ENCODE measurements at places on chromosomes 5 and 9.

DNA sequence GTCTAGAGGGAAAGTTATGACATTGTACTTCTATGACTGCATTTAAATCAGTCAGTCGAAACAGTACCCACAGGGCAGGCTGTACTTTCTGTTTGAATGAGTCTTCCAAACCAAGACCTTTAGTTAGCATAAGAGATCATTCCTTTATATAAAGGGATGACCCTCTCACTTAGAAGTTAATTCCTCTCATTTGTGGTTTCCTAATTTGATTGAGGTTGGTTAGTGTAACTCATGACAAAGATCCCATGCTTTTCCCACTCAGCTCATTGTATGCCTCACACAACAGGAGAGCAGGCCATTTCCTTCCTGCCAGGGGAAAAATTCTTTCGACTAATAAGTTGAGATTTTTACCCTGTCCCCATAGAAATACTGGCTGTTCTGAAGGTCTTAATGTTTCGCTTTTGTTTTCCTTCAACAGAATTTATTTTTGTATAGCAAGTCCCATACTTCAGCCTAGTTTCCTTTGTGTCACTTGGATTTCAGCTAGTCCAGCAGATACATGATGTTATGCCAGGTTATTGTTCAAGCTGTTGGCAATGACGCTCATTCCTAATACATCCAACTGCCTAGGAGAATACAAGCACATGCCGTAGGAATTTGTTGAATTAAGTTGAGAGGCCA is 500.7 kb downstream of the SPATA31D1 start:
- no peak for DNase-seq

DNA sequence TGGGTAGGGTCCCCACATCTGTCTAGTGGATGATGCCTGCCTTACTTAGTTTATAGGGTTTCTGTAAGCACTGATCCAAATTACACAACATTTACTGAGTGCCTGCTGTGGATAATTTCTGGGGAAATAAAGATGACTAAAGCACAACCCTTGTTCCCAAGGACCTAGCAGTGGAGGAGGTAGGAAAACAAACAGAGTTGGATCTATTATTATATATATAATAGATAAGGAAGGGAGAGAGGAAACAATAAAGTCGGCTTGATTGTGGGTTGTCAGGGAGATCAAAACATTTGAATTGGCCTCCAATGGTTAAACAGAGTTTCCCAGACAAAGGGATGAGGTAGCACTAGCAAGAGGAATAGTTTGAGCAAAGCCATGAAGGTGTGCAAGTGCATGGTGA is 14.0 kb downstream of the IL33 start:
- DNase-seq = no peak

DNA sequence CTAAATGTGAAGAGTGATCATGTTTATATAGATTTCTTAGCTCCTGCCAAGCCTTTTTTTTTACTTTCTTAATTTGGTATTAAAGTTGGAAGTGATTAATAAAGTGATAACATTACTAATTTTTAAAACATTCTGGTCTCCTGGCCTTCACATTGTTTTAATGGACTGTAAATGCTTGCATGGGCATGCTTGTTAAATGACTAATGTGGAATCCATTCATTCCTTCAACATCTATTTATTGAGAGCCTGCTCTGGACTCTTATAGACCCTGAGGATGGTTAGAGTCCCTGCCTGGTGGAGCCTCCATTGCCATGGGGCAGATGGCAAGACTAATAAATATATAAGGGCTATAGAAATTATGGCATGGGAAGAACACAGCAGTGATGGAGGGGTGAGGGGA is 103.5 kb downstream of the NTRK2 start:
- no peak for DNase-seq

GRCh38 chr9:29799227-29799626 is 2225.9 kb upstream of the C9orf72 start:
- no peak for DNase-seq

DNA sequence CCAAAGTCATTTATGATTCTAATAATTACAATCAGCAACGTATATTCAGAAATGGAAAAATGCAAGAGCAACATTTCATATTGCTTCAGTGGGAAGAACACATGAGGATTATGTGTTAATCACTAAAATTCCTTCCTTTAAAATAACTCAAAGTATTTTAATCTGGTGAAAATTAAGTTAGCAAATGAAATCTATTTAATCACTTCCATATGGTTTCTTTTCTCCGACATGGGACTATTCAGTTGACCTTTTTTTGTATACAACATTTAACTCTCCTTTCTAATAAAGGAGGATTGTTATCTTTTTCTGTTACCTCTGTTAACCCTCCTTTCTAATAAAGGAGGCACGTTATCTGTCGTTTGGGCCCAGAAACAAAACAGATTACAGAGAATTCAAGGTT is 59.9 kb downstream of the HOMER1 start:
- DNase-seq = no peak

- DNase-seq = no peak
Measured at GRCh38 chr9:24708814-24709213, 163.1 kb upstream of the IZUMO3 start.

DNA sequence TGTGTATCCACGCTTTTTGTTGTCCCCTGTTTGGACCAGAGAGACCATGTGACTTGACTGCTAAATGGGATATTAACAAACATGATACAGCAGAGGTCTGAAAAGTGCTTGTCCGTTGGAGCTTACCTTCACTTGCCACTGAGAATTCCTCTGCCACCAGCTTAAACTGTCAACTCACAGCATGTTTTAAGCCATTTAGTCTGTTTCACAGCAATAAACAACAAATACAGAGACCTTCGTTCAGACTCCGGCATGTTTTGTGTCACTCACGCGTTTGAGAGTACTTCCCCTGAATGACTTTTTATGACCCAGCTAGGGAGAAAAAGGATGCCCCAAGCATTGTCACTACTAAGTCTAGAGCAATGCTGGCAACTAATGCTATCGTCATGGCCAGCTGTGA is 173.8 kb downstream of the PTPRD start:
- DNase-seq = no peak

DNA sequence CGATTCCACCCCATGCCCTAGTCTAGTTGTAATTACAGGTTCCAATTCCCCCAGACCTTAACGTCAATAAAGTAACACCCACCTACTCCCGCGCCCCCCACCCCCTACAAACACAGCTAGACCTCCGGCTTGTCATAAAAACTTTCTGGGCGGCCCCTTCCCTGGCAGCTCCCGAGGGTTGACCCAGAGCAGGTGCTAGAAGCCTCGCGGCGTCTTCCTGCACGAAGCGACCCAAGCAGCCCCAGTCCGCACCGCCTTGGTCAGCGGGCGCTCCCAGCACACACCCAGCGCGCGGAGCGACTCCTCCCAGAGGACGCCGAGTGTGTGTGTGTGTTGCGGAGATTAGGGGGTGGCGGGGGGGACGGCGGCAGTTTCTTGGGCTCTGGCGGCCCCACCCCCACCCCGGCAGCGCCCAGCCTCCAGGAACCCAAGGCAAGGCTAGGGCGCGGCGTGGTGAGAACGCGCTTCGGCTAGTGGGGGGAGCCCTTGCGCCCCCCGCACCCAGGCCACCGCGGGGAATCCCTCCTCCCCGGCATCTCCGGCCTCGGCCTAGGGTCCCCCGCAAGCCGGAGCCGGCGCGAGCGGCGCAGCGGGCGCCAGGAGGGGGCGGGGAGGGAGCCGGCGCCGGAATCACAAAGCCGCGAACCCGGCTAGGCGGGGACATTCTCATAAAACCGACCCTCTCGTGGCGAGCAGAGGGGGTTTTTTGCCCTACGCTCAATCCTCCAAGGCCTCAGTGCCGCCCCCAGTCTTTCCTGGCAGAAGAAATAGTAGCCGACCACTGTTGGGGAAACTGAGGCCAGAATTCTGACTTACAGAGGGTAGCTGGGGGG is 2.2 kb downstream of the PCDH1 start:
- DNase-seq = no peak

GRCh38 chr5:60533789-60534188 is 166.2 kb downstream of the DEPDC1B start:
- no peak for DNase-seq

- DNase-seq = no peak
Measured at GRCh38 chr5:57831932-57832331, 349.3 kb upstream of the ACTBL2 start.

DNA sequence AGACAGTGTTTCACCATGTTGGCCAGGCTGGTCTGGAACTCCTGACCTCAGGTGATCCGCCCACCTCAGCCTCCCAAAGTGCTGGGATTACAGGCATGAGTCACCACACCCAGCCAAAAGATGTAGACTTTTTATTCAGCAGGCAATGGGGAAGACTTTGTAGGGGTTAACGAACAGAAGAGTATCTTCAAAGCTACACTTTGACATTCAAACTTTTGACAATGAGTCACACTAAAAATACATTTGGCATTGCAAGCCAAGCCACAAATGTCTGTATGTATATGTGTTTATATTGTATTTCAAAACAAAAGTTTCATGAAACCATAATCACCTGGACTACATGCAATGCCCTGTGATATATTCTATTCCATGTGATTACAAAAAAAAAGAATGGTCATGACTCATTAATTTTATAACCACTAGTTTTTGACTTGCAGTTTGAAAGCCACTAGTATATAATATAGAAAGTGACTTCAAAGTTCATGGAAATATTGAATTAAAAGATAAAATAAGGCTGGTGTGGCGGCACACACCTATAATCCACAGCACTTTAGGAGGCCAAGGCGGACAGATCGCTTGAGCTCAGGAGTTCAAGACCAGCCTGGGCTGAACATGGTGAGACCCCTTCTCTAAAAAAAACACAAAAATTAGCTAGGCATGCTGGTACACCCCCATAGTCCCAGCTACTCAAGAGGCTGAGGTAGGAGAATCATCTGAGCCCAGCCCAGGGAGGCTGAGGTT is 8.3 kb downstream of the DIMT1 start:
- peak; percentile 2 for DNase-seq

- DNase-seq = no peak
Measured at GRCh38 chr5:149857499-149857898, 87.1 kb downstream of the PDE6A start.

GRCh38 chr9:137406876-137407589 is 15.9 kb downstream of the EXD3 start:
- DNase-seq = no peak

- no peak for DNase-seq
Measured at GRCh38 chr5:61667525-61668218, 335.6 kb downstream of the ZSWIM6 start.

GRCh38 chr5:115584501-115584900 is 17.8 kb downstream of the TICAM2 start:
- DNase-seq = no peak

- DNase-seq = no peak
Measured at GRCh38 chr5:174995827-174996226, 271.4 kb downstream of the MSX2 start.

DNA sequence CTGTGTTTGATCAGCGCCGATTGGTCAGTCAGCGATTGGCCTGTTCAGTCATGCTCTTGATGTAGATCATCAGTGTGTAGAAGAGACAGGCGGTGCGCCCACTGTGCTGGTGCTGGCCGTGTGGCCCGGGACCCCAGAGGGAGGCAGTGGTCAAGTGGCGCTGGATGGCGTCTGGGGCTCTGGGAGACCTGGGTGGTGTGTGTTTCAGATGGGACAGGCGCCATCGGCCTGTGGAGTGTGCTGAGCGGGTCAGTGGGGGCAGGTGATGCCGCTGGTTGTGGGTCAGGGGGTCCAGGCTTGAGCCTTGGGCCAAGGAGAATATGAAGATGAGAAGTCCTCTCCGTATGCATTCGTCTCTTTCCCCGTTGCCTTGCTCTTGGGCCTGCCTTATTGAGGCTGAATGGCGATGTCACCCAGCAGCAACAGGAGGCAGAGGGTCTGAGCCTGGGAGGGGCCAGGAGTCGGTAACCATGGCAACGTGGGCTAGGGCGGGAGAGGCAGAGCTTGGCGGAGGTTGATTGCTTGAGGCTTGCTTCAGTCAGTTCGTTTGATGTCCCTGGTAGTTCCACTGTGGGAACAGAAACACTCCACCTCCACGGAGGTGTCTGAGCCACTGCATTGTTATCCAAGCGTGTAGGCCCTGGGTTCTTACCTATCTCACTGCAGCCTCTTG is 117.8 kb upstream of the CACNA1B start:
- DNase-seq = no peak

DNA sequence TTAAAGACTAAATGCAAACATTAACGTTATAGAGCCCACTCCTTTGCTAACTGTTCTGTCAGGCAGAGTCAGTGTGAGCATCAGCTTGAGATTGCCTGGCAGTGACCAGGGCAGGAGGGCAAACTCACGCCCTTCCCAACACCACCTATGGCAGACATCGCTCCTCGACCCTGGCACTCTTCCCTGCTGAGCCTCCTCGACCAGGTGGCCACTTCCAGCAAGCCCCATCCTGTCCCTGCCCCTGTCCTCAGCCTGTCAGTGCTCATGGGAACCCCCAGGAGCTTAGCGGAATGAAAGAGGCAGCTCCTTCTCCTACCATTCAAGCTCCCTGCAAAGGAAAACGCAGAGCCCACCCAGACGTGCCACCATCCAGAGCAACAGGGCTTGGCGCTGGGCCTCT is 42.0 kb downstream of the PRRT1B start:
- no peak for DNase-seq

- DNase-seq = no peak
Measured at GRCh38 chr5:125409234-125409860, 662.9 kb upstream of the ZNF608 start.

DNA sequence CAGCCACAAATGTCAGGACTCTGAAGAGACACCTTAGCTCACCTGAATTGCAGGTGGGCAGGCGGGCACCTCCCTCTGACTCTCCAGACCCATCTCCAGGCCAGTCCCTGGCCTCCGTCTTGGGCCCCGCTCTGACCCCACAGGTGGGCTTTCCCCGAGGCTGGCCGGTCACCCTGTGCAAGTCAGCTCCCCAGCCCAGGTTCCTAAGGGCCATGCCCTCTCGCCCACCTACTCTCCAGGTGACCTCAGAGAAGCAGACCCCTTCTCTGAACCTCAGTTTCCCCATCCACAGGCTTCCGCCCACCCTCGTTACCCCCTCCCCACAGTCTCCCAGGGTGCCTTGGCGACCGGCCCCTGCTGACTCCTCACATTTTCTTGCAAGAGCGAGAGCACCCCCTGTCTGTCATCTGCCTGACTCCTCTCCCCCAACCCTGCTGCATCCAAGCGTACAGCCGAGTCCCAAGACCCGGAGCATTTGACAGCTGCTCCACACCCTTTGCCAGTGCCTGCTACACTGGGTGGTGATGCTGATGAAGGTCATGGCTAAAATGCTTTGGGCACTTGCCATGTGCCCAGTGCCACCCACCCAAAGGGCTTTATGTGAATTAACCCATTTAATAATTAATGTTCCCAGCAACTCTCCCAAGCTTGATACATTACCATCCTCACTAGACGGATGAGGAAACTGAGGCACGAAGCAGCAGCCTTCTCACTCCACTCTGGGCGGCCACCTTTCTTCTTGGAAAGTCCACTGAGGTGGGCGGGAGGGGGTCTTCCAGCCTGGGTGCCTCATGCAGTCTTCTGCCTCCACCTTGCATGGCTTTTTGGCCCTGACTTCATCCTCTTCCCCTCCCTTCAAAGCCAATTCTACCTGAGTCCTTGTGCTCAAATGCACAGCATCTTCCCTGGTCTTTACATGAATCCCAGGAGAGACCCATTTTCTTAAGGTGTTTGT is 51.1 kb upstream of the ORM1 start:
- no peak for DNase-seq

- no peak for DNase-seq
Measured at GRCh38 chr9:105293408-105293807, 49.0 kb downstream of the SLC44A1 start.

All from amniotic stem cell (primary cell).